ENCODE measurements at places on chromosomes 3 and 15.

DNA sequence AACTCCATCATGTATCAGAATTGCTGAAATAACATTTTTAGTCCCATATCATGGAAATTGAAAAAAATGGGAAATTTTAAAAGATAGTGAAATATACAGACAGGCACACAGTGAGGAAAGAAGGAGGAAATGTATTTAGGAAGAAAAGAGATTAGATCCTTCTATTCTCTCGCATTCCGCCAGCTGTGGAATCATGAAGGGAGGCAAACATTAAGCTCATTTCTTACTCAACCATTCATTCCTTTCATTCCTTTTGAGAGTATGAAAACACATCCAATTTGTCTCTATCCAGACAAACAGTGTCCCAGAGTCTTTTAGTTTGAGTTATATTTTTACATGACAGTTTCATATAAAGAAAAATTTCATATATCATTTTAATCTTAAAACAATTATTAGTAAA lies 52.5 kb upstream of the KCNMB2 start:
- no peak for DNase-seq

DNA sequence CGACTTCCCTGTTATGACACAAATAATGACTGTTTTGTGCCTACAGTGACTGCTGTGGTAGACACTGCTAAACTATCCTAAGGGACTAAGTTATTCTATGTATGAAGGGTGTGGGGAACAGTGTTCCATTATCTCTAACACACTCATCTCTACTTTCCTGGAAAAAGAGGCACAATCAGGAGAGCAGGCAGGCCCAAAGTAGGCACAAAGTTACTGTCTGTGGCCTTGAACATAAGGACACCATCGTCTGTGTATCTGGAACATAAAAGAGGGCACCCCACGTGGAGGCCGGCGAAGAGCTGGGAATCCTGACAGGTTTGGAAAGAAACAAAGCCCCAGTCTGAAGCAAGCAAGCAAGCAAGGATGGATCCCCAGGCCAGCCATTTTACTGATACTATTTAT lies 1.5 kb downstream of the ABCC5 start:
- DNase-seq, result no peak

- no peak for DNase-seq
These were observed 307.1 kb downstream of the VPS13C start for GRCh38 chr15:61753018-61753710.

DNA sequence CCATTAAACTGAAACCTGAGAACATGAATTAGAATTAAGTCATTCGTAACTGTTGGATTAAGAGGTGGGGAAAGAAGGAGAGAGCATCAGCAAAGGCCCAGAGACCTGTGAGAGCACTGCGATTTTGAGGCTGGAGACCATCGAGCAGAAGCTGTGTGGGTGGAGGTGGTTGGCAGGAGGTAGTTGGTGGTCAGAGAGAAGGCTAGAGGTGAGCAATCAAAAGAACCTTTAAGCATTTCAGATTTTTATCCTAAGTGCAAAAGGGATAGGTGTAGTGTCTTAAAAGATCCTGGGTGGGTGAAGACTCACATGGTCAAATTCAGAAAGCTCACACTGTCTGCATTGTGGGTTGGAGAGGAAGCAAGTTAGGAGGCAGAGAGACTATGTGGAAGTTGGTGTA lies 65.1 kb upstream of the TEX264 start:
- DNase-seq, result no peak

DNA sequence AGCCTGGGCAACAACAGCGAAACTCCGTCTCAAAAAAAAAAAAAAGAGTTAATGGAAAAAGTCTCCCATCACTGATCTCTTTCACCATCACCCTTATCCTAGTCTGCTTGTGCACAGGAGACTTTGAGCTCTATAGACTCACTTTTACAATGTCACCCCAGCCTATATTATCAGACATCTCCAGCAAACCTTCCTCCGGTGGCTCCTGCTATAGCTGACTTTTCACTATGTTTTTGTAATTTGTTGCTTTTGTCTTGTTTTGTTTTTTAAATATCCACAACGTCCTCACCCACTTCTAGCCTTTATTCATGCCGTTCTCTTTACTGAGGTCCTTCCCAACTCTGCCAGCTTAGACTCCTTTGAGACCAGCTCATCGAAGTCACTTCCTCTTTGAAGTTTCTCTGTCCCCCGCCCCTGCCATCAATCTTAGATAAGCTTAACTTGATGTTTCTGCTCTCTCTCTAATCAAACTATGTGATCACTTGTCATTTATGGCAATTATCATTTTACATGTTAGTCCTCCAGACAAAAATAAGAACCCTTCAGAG lies 82.7 kb upstream of the CHD2 start:
- no peak for DNase-seq

GRCh38 chr15:90221246-90221900 lies 12.4 kb downstream of the CIB1 start:
- peak; percentile 95 for DNase-seq

DNA sequence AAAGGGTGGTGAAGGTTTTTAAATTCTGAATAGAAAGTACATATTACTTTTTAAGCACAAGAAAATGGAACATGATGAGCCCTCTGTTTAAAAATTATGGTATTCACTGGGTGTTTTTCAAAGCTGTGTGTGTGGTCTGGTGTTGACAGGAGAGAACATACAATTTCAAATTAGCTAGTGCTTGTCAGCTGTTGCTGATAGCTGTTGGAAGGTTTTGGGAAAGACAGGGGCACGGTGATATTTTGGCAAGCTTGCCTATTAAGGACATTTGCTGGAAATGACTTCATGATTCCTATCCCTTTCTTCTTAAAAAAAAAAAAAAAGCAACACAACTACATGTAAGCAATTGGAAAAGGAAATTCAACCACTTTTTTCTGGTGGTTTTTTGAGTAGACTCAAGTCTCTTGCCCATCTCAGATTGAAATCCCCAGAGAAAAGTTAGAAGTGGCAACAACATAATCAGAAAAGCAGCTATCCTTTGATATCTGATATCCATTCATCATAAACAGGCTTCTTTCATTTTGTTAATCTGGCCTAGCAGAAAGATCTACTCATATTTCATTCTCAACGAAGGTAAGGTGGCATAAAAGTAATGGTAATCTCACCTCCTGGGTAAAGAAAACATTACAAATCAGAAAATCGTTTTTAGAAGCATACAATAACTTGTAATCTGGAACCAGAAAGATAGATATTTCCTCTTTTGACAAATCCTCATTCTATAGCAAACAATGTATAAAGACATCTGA lies 130.0 kb downstream of the RBMS3 start:
- DNase-seq, result no peak

DNA sequence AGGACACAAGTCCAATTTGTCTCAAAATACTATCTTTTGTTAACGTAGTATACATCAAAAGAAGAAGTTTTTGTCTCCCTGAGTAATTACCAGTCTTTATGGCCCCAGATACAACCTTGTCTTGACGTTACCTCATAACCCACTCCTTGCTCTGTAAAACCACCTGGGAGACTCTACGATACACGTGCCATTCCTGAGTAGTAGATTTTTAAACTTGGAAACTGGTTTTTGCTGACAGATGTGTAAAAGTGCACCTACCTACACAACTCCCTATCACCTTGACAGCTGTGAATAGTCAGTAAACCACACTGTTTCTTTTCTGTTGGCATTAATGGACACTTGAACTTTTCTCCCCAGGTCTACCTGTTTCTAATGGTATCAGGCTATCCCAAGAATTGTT lies 51.7 kb upstream of the RARB start:
- no peak for DNase-seq

DNA sequence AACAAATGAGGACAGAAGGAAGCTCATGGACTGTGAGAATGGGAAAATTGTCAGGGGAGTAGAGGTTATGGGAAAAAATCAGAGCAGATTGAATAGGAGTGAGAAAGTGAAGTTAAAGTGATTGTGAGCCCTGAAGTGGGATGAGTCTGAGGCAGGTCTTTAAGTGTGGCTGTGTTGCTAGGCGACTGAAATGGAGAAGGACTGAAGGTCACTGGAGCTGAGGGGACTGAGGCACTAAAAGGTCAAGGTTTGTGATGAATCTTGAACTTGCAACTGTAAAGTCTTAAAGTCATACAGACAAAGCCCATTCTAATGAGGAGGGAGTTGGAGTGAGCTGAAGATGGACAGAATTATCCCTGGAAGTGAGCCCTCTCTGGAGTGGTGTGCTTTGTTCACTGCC lies 518.9 kb downstream of the TUSC7 start:
- no peak for DNase-seq

GRCh38 chr15:101033801-101034200 lies 114.6 kb downstream of the LRRK1 start:
- no peak for DNase-seq

GRCh38 chr3:123732447-123732846 lies 147.6 kb upstream of the HACD2 start:
- DNase-seq, result peak; percentile 21

- peak; percentile 99 for DNase-seq
These were observed 271.0 kb upstream of the TBL1XR1 start for GRCh38 chr3:177468331-177468730.

DNA sequence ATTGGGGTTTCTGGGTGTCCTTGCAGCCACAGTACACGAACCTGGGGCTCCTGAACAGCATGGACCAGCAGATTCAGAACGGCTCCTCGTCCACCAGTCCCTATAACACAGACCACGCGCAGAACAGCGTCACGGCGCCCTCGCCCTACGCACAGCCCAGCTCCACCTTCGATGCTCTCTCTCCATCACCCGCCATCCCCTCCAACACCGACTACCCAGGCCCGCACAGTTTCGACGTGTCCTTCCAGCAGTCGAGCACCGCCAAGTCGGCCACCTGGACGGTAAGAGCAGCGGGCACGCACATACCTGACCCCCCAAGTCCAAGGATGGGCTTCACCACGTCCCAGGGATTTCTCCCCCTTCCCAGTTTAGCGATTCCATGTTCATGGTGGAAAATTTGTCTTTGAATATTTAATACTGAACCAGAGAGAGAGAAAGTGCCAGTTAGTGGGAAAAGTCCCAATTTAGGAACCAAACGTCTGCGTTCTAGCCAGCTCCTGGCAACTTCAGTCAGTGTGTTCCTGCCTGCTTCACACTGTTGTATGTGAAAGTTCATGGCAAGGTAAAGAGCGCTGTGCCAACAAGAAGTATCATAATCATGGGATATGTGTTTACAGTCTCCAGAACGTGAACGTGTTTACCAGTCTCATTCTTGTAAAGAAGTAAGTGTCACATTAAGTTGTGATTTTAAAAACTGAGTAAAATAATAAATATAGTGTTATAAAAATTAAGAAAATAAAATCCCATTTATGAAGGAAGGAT lies 177.2 kb downstream of the TP63 start:
- DNase-seq, result no peak

GRCh38 chr15:55993804-55994560 lies 570 bp upstream of the NEDD4 start:
- peak; percentile 68 for DNase-seq

DNA sequence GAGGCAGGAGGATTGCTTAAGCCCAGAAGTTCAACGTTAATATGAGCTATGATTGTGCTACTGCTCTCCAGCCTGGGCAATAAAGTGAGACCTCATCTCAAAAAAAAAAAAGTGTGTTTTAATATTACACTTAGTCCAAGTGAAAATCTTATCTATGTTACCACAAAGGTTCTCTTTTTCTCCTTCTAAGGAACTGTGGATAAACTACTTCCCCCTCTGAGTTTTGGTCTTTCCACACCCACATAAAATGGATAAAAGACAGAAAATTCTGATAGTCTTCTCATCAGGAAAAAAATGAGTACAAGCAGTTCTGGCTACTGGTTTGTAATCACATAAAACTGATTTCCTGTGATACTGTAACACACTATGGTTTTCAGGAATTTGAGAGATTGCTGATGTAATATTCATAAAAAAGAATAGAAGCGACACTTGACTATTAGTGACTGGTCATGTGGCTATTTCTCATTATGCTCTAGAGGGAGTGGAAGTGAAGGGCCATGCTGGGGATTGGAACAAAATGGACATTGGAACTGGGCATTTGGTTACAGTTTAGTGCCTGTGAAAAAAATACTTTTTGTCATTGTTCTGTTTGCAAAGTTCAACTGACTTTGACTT lies 68.2 kb downstream of the RYR3 start:
- no peak for DNase-seq

GRCh38 chr3:145899241-145899640 lies 261.7 kb downstream of the PLOD2 start:
- DNase-seq, result no peak

DNA sequence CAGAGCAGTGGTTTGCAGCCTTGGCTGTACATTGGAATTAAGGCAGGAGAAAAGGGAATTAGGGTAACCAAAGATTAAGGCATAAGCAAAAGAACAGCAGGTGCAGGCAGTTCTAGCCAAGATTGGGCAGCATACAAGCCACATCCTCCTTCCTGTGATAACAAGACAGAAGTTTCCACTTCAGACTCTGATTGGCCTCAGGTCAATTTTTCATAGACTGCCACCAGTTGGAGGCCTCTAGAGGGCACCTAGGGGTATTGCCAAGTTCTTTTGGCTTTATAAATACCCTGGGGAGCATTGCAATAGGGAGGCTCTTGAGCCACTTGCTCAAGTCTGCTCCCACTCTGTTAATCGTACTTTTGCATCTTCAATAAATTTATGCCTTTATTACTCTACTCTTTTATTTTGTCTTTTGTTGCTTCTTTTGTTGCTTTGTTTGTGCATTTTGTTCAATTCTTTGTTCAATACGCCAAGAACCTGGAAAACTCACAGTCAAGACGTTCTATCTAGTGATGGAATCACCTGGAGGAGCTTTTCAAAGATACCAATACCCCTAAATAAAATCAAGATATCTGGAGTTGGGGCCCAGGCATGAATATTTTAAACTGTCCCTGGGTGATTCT lies 32.2 kb upstream of the FMN1 start:
- no peak for DNase-seq

- DNase-seq, result no peak
These were observed 134.0 kb upstream of the THRB start for GRCh38 chr3:24628523-24629258.

- DNase-seq, result peak; percentile 28
These were observed 75.0 kb downstream of the SEMA5B start for GRCh38 chr3:122952520-122952919.

DNA sequence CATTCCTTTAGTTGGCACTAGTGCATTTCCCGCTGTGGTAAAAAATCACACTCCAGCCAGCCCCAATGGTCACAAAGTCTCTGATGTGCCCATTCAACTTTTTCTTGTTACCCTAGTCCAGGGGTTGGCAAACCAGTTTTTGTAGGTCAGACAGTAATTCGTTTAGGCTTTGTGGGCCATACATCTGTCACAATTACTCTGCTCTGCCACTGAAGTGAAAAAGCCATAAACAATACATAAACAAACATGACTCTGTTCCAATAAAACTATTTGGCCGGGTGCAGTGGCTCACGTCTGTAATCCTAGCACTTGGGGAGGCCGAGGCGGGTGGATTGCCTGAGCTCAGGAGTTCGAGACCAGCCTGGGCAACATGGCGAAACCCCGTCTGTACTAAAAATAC lies 78.5 kb downstream of the POLR2M start:
- DNase-seq, result no peak

- DNase-seq, result peak; percentile 79
These were observed 17.0 kb downstream of the THAP10 start for GRCh38 chr15:70875001-70875782.

- no peak for DNase-seq
These were observed 57.1 kb upstream of the CHRNA7 start for GRCh38 chr15:31973197-31973596.
